CD4-positive, alpha-beta T cell (primary cell): ENCODE measurements at places on chromosomes 11 and 22.
A peak's percentile ranks its signal among the peaks of the same experiment; 100 is the strongest.

DNA sequence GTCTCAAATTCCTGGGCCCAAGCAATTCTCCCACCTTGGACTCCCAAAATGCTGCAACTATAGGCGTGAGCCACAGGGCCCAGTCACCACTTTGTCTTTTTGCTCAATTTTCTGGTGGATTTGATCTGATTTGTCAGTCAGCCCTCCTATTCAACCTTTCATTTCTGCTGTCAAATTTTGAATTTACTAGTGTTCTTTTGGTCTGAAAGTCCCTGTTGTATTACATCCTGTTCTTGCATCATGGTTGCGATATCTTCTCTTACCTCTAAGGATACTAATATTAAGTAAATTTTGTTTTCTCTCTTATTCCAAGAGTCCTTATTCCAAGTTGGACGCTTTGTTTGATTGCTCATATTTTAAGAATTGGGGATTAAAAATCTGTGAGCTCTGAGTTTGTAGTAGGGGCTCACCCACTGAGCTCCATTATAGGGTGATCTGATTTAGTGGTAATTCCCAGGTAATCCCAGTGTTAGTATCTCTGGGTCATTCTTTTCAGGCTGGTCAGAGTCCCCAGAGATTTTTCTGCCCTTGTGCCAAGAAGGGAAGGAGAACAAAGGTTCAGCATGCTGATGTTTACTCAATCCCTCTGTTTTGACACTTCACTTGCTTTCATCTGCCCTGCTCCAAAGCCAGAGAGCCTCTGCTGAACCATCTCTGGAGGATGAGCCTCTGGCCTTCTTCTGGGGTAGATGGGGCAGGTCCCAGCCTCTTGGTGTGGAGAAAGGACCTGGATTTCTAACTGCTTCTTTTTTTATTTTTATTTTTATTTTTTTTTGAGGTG is 10.0 kb downstream of the UPB1 start:
- H3K36me3 ChIP-seq, result no peaks in the 10 kb centered on the region
- H3K27me3 ChIP-seq, result no peaks in the 10 kb centered on the region
- no peak overlapping the region for H3K27ac ChIP-seq

DNA sequence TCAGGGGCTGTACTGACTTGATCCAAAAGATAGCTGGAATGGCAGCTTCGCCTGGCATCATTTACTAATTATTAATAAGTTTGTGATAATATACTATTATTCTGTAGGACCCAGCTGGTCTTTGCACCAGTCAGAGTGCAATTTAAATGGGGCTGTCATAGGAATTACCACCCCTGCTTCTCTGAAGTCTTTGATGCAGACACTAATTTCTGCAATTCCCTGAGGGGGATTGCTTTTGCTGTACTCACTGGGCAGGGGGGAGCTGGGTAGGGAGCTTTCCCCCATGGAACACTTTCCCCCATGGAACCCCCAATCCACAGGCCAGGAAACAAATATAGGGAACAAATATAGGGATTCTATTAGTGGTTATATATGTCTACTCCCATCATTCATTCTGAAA is 54.9 kb upstream of the TSKU start:
- no peaks in the 10 kb centered on the region for H3K36me3 ChIP-seq
- peaks cover 12% of the 10 kb centered on the region for H3K27me3 ChIP-seq
- H3K4me3 ChIP-seq, result no peak overlapping the region

DNA sequence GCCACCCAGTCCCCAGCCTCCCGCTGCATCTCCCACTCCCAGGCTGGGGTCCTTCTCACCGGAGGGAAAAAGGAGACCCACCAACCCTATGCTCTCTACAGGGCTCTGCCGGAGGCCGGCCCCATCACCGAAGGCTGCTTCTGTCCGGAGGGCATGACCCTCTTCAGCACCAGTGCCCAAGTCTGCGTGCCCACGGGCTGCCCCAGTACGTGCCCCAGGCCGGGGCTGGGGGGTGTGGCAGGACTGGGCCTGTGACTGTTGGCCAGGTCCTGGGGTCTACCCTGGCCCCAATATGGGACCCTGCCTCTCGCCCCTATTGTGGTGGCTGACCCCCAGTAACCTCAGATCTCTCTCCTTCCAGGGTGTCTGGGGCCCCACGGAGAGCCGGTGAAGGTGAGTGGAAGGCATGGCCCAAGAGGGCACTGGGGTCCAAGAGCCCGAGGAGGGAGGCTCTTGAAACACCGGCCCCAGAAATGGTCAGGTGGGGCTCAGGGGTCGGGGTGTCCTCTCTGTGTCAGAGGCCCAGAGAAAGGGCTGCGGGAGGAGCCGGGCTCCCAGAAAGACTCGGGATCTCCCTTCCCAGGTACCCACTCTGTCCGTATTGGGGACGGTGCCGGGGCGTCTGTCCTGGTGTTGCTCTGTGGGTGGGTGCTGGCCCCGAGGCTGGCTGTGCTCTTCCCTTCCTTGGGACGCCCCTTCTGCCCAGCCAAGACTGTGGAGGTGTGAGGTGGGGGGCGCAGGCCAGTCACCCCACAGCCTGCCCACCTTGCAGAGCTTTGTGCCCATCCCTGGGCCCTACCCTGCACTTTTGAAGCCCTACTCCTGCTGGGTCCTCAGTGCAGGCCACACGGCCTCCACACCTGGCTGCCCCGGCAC is 26.1 kb upstream of the MUC5B start:
- DNase-seq, result no peak
- H3K4me1 ChIP-seq, result no peaks in the 10 kb centered on the region
- no peak overlapping the region for H3K4me3 ChIP-seq
- no peak overlapping the region for H3K27ac ChIP-seq
- H3K27me3 ChIP-seq, result no peaks in the 10 kb centered on the region
- no peaks in the 10 kb centered on the region for H3K36me3 ChIP-seq

GRCh38 chr11:59779487-59779886 is 24.3 kb downstream of the STX3 start:
- no peaks in the 10 kb centered on the region for H3K4me1 ChIP-seq
- no peak overlapping the region for H3K27ac ChIP-seq
- DNase-seq, result no peak

- H3K27ac ChIP-seq, result no peak overlapping the region
- no peak overlapping the region for H3K4me3 ChIP-seq
- peaks cover 22% of the 10 kb centered on the region for H3K4me1 ChIP-seq
- no peaks in the 10 kb centered on the region for H3K36me3 ChIP-seq
These were observed 2.3 kb downstream of the CTTN start for GRCh38 chr11:70400643-70401042.

DNA sequence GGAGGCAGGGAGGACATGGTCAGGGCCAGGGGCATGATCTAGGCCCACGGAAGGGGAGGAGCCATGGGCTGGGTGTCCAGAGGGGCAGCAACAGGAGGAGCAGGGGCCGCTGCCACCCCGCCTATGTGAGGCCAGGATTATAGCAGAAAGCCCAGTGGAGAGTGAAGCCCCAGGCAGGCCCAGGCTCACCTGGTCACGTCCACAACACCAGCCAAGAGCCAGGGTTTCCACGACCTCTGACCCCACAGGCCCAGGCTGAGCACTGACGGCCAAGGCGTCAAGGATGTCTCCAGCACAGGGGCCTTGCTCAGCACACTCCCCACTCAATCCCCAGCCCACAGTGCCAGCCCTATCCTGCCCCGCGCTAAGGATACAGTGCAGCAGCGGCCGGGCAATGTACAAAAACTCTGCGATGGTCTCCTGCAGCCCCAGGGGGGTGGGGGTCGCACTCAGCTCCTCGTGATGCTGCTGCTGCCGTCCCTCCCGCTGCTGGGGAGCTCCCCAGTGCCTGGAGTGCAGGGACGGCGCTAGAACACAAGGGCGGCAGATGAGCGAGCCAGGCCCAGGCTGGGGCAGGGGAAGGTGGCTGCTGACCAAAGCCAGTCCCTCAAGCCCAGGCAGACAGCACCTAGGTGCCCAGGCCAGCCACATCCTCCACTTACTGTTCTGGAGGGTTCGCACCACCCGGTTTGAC is 3.6 kb downstream of the PEX16 start:
- H3K4me3 ChIP-seq, result no peak overlapping the region
- peaks cover 67% of the 10 kb centered on the region for H3K36me3 ChIP-seq
- no peaks in the 10 kb centered on the region for H3K27me3 ChIP-seq

DNA sequence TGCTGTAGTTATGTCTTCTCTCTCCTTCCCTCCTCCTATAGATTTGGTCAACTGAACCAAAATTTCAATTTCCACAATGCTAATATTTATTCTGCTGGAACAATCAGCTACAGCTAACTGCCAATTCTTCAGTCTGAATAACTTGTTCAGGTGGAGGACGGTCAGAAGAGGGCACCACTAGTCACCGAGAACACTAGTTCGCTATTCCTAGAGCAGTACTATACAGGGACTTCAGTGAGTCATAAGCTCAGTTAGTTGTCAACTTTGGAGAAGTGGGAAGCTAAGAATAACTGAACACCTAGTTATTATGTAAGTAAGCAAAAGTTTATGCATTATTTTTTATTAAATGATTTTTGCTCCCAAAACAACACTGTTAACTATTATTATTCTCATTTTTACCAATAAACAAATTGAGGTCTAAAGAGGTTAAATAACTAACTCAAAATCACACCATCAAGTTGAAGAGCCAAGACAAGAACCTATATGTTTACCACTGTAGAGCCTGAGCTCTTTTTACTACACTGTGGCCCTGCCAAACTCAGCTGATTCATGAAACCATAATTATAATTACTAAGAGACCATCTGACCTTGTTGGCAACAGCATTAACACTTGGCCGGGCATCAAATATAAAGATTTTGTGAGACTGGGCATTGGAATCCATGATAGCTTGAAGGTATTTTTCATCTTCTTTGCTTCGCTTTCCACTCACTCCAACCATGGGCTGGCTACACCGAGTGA is 59.0 kb downstream of the CEP57 start:
- no peak overlapping the region for H3K27ac ChIP-seq
- H3K4me1 ChIP-seq, result no peaks in the 10 kb centered on the region
- H3K36me3 ChIP-seq, result peaks cover 14% of the 10 kb centered on the region
- DNase-seq, result peak; percentile 6
- H3K27me3 ChIP-seq, result no peaks in the 10 kb centered on the region

DNA sequence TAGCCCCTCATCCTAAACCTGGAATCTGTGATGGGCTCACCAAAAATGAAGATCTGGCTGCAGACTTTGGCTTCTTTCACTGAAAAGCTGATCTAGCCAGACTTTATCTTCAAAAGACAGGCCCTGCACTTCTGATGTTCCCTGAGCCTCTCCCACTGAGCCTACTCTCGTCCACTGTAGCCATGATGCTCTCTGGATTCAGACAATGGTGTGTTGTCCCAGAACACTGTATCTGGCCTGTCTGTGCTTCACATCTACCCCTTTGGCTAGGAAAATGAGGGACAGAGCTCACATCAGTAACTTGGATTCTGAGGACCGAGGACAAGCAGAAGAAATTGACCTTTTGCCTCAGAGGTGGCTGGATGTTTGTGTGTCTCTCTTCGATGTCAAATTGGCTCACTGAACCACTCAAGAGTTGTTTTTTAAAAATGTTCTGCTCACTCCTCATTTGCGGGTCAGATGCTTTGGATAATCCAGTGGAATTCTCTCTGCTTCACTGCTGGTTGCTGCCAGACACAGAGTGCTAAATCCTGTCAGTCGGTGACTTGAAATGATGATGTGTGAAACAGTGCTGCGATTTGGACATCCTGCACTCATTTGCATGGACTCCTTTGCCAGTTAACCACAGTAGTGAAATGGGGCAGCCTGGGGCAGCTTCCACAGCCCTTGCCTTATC is 67.5 kb downstream of the ARFGAP2 start:
- no peaks in the 10 kb centered on the region for H3K36me3 ChIP-seq
- no peak overlapping the region for H3K4me3 ChIP-seq
- no peaks in the 10 kb centered on the region for H3K27me3 ChIP-seq
- DNase-seq, result no peak
- H3K4me1 ChIP-seq, result no peaks in the 10 kb centered on the region

GRCh38 chr11:128580612-128581011 is 6.7 kb downstream of the ETS1 start:
- H3K4me1 ChIP-seq, result peaks cover 3% of the 10 kb centered on the region
- no peaks in the 10 kb centered on the region for H3K36me3 ChIP-seq
- no peak overlapping the region for H3K4me3 ChIP-seq
- H3K27ac ChIP-seq, result no peak overlapping the region

- peak within 1 kb of the TSS; percentile 79 for H3K27ac ChIP-seq
- no peaks in the 10 kb centered on the region for H3K27me3 ChIP-seq
- H3K4me1 ChIP-seq, result peaks cover 95% of the 10 kb centered on the region
- peaks cover 2% of the 10 kb centered on the region for H3K36me3 ChIP-seq
These were observed at the start of gene CARNS1 for GRCh38 chr11:67415501-67416304. Gene CARNS1 (plus strand): TSS chr11:67415678. CDS start chr11:67416200, 522 bp downstream.

- DNase-seq, result no peak
- no peaks in the 10 kb centered on the region for H3K27me3 ChIP-seq
- no peaks in the 10 kb centered on the region for H3K36me3 ChIP-seq
- no peak overlapping the region for H3K4me3 ChIP-seq
These were observed 58.9 kb downstream of the MYEOV start for GRCh38 chr11:69352715-69353319.

GRCh38 chr11:70111269-70112016 is 33.3 kb downstream of the ANO1 start:
- H3K27ac ChIP-seq, result no peak overlapping the region
- H3K4me3 ChIP-seq, result no peak overlapping the region
- H3K36me3 ChIP-seq, result no peaks in the 10 kb centered on the region
- H3K27me3 ChIP-seq, result no peaks in the 10 kb centered on the region

DNA sequence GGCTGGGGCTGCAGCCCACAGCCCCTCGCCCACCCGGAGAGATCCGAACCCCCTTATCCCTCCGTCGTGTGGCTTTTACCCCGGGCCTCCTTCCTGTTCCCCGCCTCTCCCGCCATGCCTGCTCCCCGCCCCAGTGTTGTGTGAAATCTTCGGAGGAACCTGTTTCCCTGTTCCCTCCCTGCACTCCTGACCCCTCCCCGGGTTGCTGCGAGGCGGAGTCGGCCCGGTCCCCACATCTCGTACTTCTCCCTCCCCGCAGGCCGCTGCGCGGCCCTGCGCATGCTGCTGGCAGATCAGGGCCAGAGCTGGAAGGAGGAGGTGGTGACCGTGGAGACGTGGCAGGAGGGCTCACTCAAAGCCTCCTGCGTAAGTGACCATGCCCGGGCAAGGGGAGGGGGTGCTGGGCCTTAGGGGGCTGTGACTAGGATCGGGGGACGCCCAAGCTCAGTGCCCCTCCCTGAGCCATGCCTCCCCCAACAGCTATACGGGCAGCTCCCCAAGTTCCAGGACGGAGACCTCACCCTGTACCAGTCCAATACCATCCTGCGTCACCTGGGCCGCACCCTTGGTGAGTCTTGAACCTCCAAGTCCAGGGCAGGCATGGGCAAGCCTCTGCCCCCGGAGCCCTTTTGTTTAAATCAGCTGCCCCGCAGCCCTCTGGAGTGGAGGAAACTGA is 731 bp downstream of the GSTP1 start:
- DNase-seq, result peak; percentile 62
- peak overlapping the region; percentile 64 for H3K27ac ChIP-seq
- H3K36me3 ChIP-seq, result no peaks in the 10 kb centered on the region
- H3K4me3 ChIP-seq, result peak overlapping the region; percentile 58

- no peaks in the 10 kb centered on the region for H3K36me3 ChIP-seq
- peaks cover 10% of the 10 kb centered on the region for H3K27me3 ChIP-seq
- no peak overlapping the region for H3K4me3 ChIP-seq
- DNase-seq, result no peak
These were observed 33.0 kb downstream of the LRRC10B start for GRCh38 chr11:61541598-61541997.
